Astrocyte (in vitro differentiated cells and primary cell): ENCODE measurements at places on chromosomes 11 and 22. TPM values are rescaled to one million over a fixed set of nuclear protein-coding genes. Genes with fewer than 3 reads are reported as not detected.

The RBMXL2 gene
- total RNA-seq = not detected in 2 replicates

The PTPRCAP gene
- total RNA-seq = 1.7 and 2.3 TPM in 2 replicates

DNA sequence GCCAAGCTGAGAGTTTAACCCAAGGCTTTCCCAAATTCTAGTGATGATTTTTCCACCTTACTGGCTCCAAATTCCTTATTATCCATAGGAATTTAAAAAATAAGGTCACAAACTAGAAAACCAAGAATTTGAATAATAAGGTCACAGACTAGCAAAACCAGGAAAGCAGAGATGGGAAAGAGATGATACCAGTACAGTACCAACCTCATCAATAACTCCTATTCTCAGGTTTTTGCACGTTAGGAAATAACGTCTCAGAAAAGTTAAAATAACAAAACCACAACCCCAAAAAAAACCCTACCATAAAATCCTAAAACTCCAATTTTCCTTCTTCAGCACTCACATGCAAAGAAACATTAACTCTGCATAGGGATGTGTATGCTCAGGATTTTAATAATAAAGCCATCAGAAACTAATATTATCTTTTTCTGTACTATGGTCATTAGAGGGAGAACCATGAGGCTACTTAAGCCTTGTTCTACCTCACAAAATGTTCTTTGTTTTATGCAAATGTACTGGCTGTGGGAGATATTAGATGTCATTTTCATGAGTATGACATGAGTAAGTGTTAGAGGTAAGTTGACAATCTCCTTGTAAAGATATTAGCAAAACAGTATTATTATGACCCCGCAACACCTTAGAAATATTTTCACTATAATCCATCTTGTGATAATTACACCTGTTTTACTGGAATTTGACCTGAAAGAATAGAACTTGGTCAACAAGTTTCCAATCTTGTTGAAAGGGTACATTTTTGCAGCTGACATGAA, 16.1 kb upstream of the EED start:
- H3K36me3 ChIP-seq = no peaks in the 10 kb centered on the region
- H3K4me3 ChIP-seq = no peak overlapping the region
- H3K27me3 ChIP-seq = no peaks in the 10 kb centered on the region
- H3K27ac ChIP-seq = no peak overlapping the region

DNA sequence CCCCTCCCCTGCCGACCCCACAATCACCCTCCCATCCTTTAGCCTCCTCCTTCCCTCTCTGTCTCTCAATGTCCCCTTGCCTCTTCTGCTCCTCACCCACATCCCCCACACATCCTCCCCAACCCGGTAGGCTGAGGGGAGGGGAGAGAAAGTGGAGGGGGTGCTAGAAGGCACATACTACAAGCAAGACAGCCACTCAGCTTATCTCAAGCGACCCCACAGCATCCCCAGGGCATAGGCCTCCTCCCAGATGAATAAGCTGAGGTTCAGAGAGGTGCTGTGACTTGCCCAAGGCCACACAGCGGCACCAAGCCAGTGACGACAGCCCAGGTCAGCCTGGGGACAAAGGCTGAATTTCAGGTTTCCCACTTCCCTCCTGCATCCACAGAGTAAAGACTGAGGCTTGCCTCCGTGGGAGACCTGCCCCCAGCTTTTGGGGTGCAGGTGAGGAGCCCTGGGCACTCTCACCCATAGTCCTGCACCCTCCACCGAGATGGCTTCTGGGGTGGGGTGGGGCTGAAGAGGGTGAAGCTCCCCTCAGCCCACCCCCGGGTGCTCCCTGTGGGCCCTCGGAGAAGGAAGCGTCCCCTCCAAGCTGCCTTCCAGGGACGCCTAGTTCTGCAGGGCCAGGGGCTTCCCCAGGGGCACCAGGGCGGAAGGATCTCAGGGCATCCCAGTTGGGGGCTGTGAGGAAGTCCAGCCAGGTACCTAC, 511 bp downstream of the RAC2 start:
- no peaks in the 10 kb centered on the region for H3K36me3 ChIP-seq
- no peaks in the 10 kb centered on the region for H3K27me3 ChIP-seq
- DNase-seq = no peak
- H3K4me1 ChIP-seq = peaks cover 26% of the 10 kb centered on the region
- peak overlapping the region; percentile 50 for H3K4me3 ChIP-seq
- H3K27ac ChIP-seq = no peak overlapping the region

The FGF4 gene
- total RNA-seq = not detected in 2 replicates

The MTNR1B gene
- total RNA-seq = not detected in 2 replicates

The NTM gene
- total RNA-seq = 98.2 and 108 TPM in 2 replicates

The HOATZ gene
- total RNA-seq = 0.43 TPM in 2 replicates

GRCh38 chr11:105979997-105980703, 41.9 kb downstream of the MSANTD4 start:
- H3K27me3 ChIP-seq = no peaks in the 10 kb centered on the region
- no peaks in the 10 kb centered on the region for H3K4me1 ChIP-seq
- H3K36me3 ChIP-seq = no peaks in the 10 kb centered on the region
- no peak overlapping the region for H3K27ac ChIP-seq
- DNase-seq = no peak

DNA sequence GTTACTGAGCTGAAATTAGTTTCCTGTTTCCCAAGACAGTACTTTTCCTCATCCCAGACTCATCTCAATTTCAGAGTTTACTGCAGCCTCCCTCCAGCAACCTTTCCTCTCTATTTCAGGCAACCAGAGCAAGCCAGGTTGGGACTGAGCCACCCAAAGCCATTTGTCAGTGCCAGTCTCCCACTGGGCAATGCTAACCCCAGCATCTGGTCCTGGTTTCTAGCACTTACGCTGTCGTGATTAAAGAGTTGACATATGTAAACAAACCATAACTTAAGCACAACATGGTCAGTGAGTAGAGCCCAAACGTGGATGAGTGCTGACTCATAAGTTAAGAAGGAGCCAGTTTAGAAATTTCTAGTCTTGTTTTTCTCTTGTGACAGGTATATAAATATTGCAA, 119.6 kb upstream of the BLID start:
- H3K36me3 ChIP-seq = no peaks in the 10 kb centered on the region
- peak; percentile 93 for DNase-seq
- peaks cover 5% of the 10 kb centered on the region for H3K4me1 ChIP-seq
- H3K27me3 ChIP-seq = no peaks in the 10 kb centered on the region
- H3K4me3 ChIP-seq = no peak overlapping the region

The C11orf86 gene
- total RNA-seq = not detected in 2 replicates

- H3K4me1 ChIP-seq = no peaks in the 10 kb centered on the region
- no peak overlapping the region for H3K4me3 ChIP-seq
- no peaks in the 10 kb centered on the region for H3K36me3 ChIP-seq
- H3K27ac ChIP-seq = no peak overlapping the region
- no peak for DNase-seq
These were observed 163.7 kb downstream of the DSCAML1 start for GRCh38 chr11:117633186-117633754.

The EMID1 gene
- 0.34 and 0.72 TPM in 2 replicates for total RNA-seq

DNA sequence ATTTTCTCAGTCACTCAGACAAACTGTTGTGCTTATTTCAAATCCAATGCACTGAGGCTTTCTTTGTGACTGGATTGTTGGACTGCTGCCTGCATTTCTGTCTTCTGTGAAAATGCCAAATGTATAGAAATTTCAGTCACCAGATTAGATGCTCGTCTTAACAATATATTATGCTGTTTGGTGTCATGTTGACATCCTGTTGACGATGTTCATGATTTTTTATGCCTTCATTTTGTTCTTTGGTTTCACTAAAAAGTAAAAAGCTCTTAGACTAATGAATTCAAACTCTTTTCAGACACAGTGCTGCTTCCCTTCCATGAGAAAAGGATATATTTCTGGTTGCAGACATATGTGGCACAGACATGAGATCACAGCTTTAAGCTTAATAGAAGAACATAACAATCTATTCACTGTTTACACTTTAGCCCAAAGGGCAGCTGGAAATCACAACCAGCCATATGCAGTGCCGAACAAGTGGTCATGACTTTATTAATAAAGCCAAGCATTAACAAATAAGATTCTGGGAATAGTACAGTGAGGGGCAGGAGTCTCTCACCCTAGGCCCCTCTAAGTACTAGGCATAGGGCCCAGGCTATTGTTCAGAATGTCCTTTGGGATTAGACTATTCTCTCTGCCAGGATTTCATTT, 9.4 kb upstream of the SOX6 start:
- DNase-seq = no peak
- H3K36me3 ChIP-seq = no peaks in the 10 kb centered on the region
- no peaks in the 10 kb centered on the region for H3K4me1 ChIP-seq
- no peak overlapping the region for H3K4me3 ChIP-seq
- no peak overlapping the region for H3K27ac ChIP-seq
- H3K27me3 ChIP-seq = no peaks in the 10 kb centered on the region

DNA sequence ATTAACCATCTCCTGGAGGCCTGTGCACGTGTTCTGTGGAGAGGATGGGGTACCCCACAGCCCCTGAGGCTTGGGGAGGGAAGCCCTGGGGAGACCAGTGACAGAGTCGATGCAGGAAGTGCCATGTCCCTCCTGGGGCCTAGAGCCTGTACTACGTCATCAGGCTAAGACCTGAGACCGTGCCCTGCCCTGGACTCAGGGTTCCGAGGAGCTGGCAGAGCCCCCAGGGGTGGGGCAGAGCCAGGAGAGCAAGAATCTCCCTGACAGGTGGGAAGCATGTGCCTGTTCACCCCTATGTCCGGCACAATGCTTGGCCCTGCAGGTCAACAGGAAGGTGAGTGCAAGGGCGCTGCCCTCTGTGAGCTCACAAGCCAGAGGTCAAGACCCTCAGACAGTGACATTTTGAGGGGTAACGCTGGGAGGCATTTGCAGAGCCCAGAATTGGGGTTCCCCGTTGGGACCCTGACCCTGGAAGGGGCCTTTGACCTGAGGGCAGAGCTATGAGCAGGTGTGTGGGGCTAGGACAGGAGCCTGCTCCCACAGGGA, 781.6 kb downstream of the BRD1 start:
- no peaks in the 10 kb centered on the region for H3K4me1 ChIP-seq
- no peaks in the 10 kb centered on the region for H3K27me3 ChIP-seq
- H3K27ac ChIP-seq = no peak overlapping the region
- H3K36me3 ChIP-seq = no peaks in the 10 kb centered on the region
- DNase-seq = no peak
- no peak overlapping the region for H3K4me3 ChIP-seq

- no peaks in the 10 kb centered on the region for H3K36me3 ChIP-seq
- no peaks in the 10 kb centered on the region for H3K4me1 ChIP-seq
- no peak overlapping the region for H3K4me3 ChIP-seq
- no peaks in the 10 kb centered on the region for H3K27me3 ChIP-seq
- no peak for DNase-seq
These were observed 485.9 kb downstream of the JRKL start for GRCh38 chr11:96875712-96876111.

DNA sequence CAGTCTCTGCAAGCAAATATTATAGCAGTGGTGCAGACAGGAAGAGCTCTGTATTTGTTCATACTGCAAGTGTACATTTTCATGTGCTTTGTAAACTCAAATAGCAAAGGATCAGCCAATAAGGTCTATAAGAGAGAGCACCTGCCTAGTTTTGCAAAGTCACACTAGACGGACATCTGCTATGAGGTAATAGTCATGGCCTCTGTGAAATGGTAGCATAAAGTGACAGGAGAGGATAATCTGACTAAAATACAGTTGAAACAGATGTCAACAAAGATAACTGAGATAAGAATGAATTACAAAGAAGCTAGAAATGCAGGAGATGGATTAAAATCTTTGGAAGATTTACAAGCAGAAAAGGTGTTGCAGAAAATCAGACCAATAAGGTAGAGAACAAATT, 70.6 kb upstream of the SPON1 start:
- no peaks in the 10 kb centered on the region for H3K36me3 ChIP-seq
- no peak overlapping the region for H3K4me3 ChIP-seq
- DNase-seq = no peak
- no peaks in the 10 kb centered on the region for H3K4me1 ChIP-seq
- H3K27ac ChIP-seq = no peak overlapping the region

The ELP4 gene
- total RNA-seq = 12.9 and 13.1 TPM in 2 replicates

- no peak overlapping the region for H3K4me3 ChIP-seq
- no peaks in the 10 kb centered on the region for H3K36me3 ChIP-seq
- H3K27ac ChIP-seq = no peak overlapping the region
- DNase-seq = peak; percentile 64
These were observed 621 bp downstream of the KCNC1 start for GRCh38 chr11:17734986-17735817.

DNA sequence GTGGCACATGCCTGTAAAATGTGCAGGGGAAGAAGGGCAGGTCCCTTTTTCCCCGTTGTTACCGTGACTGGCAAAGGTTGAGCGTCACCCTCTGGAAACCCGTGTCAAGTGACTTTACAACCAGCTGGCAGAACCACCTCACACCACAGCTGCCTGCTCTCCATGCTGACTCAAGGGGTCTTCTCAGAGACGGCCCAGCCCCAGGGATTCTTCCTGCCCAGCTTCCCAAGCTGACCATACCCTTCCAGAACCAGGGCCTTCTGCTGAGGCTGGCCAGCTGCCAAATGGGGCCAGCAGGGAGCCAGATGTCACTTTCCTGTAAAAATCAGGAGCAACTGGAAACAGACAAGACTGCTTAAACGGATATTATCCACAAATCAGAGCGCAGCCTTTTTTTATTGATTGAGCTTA, 6.3 kb downstream of the PC start:
- DNase-seq = no peak
- H3K4me3 ChIP-seq = no peak overlapping the region

DNA sequence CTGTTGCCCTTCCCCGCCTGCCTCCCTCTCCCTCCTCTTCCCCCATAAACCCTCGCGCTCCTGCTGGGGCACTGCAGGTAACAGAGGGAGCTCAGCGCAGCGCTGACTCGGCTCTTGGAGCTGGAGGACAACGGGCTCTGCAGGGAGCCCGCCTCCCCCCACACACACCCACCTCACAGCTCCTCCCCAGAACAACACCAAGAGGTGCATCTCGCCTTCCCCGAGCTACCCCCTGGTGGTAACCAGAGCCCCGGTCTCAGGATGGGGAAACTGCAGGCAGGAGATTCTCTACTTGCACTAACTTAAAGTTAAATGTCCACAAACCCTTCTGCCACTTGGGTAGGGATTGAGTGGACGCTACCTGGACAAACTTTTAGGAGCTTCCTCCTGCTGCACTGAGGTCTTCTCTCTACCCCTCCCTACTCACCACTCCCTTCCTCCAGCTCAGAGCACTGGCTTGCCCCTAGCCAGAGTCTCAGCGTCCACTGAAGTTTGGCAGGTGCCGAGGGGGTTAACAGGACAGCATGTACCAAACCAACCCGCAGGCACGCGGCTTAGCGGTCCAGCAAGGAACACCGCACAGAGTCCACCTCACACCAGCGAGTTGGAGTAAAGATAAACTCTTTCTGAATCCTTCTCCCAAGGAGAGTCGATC, 4.0 kb upstream of the SCN4B start:
- no peaks in the 10 kb centered on the region for H3K36me3 ChIP-seq
- H3K27ac ChIP-seq = no peak overlapping the region
- peaks cover 73% of the 10 kb centered on the region for H3K27me3 ChIP-seq
- H3K4me3 ChIP-seq = no peak overlapping the region
- DNase-seq = no peak

GRCh38 chr22:43181321-43182076, 5.4 kb downstream of the TTLL12 start:
- no peak for DNase-seq
- H3K27ac ChIP-seq = no peak overlapping the region
- H3K4me3 ChIP-seq = no peak overlapping the region
- H3K4me1 ChIP-seq = peaks cover 24% of the 10 kb centered on the region

- H3K4me3 ChIP-seq = no peak overlapping the region
- H3K36me3 ChIP-seq = no peaks in the 10 kb centered on the region
- no peak for DNase-seq
These were observed 24.9 kb downstream of the WNT11 start for GRCh38 chr11:76181371-76181770.
